ENCODE measurements at places on chromosomes 7 and 10.

DNA sequence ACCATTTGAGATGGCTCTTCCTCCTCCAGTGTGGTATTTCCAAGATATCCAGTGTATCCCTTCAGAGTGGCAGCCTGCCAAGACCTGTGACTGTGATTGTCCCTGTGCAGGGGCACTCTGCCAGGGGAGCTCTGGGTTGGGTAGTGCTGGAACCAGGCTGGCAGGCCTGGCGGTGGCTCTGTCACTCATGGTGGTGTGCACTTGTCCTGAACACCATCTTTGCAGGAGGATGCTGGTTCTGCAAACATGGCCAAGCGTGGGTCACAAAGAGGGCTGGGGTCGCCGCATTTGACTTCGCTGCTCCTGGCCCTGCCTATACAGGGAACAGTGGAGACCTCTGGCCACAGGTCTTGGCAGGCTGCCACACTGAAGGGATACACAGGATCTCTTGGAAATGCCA, 205.2 kb downstream of the PRPF18 start:
- DNase-seq = no peak

DNA sequence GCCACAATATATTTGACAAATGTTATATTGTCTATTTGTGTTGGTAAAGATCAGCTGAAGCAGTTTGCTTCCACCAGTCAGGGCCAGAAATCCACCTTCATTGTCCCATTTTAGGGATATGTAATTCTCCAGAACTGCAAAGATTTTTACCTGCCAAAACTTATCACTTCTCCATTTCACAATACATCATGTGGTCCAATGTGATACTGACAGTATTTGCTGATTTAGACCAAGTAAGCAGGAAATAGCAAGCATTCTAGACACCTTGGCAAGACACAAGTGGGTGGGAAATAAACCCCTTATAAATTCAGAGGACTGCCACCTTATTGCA, 18.5 kb upstream of the LIPA start:
- DNase-seq = no peak

- DNase-seq = no peak
Measured at GRCh38 chr10:76675561-76675950, 962.1 kb downstream of the KCNMA1 start.

DNA sequence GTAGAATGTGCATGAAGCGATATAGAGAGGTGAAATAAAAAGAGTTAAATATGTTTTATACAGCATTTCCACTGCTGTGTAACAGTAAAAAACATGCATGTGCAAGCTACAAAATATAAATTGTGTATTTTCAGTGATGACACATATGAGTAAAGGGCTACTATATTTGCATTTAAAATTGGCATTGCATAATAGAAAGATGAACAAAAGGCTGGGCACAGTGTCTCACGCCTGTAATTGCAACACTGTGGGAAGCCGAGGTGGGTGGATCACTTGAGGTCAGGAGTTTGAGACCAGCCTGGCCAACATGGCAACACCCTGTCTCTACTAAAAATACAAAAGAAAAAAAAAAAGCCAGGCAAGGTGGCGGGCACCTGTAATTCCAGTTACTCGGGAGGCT, 79.8 kb upstream of the CCDC71L start:
- no peak for DNase-seq

DNA sequence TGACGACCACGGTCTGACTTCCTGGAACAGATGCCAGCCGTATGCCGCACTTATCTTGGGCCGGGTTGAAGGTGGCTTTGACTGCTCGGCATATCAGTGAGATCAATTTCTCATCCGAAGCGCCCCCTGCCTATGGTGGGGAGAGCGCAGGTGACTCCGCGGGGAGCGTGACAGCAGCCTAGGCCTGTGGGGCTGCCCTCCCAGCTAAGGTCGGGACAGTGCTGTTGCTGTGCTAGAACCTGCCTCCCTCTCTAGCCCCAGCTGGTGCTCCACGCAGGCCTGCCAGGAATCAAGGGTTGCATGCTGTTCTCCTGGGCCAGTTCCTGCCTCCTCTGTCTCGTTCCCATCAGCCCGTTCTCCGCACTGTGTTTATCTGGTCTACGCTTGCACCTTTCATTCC, 49.8 kb downstream of the PODXL start:
- DNase-seq = peak; percentile 48

DNA sequence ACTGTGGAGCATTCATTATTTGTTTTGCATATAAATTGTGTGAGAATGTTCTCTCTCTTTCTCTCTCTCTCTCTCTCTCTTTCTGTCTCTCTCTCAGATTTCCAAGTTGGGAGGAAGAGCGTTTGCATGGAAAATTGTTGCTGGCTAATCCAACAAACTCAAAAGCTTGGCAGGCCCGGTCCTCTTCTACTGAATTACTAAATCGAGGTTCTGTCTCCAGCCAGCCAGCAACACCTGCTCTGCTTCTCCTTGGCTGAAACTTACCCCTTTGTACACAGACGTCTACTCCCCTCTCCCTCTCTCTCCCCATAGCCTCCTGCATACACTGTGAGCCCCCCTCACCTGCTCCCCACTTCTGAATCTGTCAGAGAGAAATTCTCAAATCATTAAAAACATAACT, 996.4 kb upstream of the AUTS2 start:
- DNase-seq = no peak

GRCh38 chr7:41292487-41292886, 410.4 kb downstream of the INHBA start:
- no peak for DNase-seq

DNA sequence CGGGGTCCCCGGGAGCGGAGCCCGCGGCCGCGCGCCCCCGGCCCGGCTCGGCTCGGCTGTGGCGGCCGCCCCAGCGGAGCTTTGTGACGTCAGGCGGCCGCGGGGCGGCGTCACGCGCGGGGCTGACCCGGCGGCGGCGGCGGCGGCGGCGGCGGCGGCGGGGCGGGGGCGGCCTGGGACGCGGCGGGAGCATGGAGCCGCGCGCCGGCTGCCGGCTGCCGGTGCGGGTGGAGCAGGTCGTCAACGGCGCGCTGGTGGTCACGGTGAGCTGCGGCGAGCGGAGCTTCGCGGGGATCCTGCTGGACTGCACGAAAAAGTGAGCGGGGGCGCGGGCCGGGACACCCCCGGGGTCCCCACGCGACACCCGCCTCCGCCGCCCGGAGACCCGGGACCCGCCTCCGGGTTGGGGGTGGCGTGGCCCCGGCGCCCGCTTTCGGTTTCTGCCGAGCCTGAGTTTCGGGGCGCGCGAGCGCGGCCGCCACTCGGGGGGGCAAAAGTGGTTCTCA, at the start of gene PWWP2B:
PWWP2B (plus strand) TSS at position 165 of the 506 bp plus-strand sequence; CDS start at position 192, 27 bp downstream.
- peak; percentile 85 for DNase-seq

GRCh38 chr7:108211382-108212201, 81.4 kb upstream of the LAMB4 start:
- no peak for DNase-seq

GRCh38 chr10:130215151-130215930, 79.2 kb downstream of the GLRX3 start:
- no peak for DNase-seq

DNA sequence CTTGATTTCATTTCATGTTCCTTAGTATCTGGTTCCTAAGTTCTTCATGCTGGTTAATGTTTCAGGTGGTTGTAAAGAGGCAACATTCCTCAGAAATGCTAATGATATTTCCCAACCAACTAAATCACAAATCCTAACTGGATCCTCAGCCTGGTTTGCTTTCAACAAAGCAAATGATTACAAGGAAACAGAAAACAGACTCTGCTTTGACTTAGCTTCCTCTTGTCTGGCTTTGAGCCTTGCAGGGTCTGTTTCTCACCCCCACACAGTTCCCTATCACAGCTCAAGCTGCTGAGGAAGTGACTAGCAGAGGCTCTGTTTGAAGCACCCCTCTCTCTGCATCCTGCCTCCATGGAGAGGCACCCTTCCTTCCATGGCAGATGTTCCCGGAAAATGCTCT, 130.2 kb upstream of the CTTNBP2 start:
- no peak for DNase-seq

GRCh38 chr7:141866974-141867373, 25.7 kb upstream of the PRSS37 start:
- no peak for DNase-seq

DNA sequence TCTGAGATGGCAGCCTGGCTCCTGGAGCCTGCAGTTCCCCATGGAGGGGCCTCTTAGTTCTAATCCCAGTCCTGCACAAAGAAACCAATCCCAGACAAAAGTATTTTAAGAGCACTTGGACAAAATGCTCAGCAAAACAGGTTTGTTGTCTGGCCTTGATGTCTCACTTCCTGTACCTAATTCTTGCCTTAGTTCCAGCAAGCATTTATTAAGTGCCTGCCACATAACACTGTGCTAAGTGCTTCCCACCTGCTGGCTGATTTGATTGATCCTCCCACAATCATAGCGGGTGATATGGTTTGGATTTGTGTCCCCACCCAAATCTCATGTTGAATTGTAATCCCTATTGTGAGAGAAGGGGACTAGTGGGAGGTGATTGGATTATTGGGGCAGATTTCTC, 65.7 kb upstream of the HABP2 start:
- no peak for DNase-seq

DNA sequence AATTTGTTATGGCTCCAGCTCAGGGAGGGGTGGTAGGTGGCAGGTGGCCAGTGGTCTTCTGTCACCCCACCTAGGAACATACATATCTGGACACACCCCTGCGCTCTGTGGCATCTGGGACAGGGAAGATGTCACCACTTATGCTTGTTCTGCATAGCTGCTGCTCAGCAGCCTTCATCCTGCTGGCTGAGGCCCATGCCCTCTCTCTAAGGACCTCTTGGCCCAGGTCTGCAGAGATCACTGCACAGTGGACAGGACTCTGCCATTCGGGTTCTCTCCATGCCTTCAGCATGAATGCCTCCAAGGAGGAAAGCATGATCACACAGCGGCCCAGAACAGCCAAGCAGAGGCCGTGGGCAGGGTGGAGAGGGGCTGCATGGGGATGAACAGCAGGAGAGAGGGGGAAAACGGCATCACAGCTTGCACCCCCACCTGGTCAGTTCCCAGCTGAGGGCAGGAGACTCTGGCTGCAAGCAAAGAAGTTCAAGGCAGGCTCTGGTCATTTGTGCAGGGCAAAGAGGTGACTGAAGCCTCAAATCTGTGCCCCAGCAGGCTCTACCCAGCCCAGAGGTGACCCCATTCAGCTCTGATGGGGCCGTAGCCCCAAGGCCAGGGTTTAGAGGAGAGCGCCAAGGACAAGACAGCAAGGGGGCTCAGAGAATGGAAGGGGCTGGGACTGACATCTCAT, 47.8 kb upstream of the GDF10 start:
- DNase-seq = no peak

GRCh38 chr10:79074732-79075131, 6.0 kb downstream of the ZMIZ1 start:
- no peak for DNase-seq

GRCh38 chr10:5545778-5546710, 21.3 kb downstream of the CALML3 start:
- DNase-seq = no peak

DNA sequence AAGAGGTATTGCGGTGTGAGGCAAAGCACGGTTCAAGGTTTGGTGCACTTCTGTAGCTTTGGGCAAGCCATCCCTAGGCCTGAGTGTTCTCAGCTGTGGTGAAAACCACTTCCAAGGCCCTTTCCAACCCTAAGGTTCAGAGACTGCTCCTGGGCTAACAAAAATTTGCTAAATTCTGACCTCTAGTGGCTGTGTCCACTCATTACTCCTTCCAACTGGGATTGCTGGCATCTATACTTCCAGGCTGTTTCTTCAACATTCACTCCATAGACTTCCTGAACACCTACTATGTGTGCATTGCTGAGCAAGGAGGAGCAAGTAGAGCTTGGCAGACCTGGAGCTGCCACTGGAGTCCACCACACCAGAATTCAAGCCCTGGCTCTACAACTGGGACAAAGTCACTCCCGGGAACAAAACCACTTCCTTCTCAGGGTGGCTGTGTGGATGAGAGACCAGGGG, 29.3 kb upstream of the SH3PXD2A start:
- peak; percentile 77 for DNase-seq

DNA sequence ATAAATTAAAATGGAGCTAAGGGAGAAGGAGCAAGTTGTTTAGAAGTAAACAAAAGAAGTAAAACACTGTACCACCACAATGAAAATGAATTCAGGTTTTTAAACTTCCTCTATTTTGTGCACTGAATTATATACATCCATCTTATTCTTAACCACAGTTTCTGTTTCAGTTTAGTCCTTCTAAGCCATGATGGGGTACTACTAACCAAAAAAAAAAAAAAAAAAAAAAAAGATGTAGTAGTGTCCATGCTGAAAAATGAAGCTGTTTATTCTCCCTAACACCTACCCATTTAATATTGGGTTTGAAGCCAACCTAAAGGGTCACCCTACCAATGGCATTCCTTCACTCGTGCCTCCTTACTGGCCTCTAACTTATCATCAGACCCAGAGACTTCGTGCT, 3.4 kb upstream of the BMPR1A start:
- DNase-seq = no peak

DNA sequence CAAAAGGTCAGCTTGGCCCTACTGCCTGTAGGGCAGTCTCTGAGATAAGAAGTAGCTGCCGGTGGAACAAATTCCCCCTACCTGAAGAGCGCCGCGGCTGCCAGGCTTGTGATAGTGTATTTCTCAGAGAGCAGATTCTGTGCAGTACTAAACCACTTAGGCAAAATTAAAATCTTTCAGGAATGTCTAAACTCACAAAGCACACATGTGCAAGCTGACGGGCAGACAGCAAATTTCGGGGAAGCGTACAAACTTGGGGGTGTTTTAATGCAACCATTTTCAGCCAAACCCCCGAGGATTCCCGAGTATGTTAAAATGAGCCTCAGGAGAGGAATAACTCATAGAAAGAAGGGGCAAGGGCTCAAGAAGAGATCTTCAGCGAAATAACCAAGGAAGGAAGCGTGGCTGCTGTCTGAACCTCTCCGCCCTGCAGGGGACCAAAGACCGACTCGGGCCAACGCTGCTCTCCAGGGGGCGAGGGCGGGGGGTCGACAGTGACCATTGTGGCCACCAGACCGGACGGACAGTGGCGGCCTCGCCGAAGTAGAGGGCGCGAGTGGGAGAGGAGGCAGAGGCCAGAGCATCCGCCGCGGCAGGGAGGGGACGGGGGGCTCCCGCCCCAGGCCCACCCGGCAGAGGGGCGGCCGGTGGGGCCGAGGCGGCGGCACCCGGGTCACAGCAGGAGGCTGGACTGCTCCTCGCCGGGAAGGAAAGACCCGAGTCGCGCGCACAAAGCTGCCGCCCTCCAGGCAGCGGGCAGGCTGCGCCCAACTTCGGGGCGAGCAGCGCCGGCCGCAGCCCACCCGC, 819 bp downstream of the HYCC1 start:
- peak; percentile 60 for DNase-seq

- no peak for DNase-seq
Measured at GRCh38 chr7:140367528-140367927, 30.8 kb downstream of the SLC37A3 start.

DNA sequence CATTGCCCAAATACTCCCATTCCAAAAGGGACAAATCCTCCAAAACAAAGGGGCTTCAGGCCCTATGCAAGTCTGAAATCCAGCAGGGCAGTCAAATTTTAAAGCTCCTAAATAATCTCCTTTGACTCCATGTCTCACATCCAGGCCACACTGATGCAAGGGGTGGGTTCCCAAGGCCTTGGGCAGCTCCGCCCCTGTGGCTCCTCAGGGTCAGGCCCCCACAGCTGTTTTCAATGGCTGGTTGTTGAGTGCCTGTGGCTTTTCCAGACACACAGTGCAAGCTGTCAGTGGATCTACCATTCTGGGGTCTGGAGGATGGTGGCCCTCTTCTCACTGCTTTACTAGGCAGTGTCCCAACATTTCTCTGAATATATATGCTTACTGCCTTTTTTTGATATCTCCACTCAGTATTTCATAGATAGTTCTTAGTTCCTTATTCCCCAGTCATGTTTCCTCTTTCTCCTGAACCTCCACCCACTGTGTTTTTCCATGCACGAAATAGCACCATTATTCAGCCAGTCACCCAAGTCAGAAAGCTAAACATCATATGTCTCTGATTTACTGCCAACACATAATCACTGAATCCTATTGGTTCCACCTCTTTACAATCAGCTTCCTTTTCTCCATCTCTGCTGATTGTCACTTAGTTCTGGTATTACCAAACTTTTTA, 172.6 kb upstream of the CACNA2D1 start:
- DNase-seq = no peak
